ENCODE measurements at places on chromosomes 5 and 9.

DNA sequence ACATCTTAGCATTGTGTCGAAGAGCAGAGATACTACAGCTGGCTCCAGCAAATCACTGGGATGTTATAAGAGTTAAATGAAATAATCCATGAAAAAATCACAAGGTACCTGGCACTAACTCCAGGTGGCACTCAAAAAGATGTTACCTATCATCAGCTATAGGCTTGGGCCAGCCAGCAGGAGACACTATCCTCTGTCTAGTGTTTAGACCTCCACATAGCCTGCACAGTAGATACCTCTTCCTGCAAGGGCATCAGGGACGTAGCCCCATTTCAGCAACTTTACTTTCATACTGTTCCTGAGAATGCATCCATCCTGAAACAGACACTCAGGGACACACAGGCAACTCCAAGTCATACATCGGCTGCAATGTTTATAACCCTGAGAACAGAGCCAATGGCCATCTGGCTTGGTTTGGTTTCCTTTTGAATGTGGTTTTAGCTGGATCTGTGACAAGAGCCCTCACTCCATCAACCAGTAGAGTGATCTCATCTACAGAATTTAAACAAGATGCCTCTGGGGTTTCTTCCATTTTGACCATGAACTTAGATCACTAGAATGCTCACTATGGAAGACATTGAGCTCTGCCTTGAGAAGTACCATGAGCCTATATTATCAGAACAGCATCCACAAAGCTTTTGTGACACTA is 69.9 kb downstream of the TLE1 start:
- DNase-seq, result no peak

- DNase-seq, result no peak
These were observed 342.0 kb downstream of the MLLT3 start for GRCh38 chr9:20280330-20280729.

DNA sequence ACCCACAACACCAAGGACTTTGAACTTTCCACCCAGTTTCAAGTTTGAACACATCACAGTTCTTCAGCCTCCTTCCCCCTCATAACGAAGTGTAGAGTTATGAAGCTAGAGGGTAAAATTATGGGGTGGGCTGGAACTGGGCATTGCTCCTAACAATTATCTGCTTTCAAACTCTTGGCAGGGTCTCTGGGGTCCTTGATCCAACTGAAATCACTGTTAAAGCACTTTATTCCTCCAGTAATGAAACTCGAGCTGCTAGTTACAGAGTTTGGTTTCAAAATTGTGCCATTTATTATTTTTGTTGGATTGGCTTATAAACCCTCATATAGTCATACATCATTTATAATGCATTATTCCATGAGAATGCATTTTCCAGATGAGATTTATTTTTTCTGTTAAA is 158.5 kb downstream of the RGS3 start:
- no peak for DNase-seq

- DNase-seq, result no peak
These were observed 166.2 kb upstream of the KLF9 start for GRCh38 chr9:70580606-70581195.

- no peak for DNase-seq
These were observed 61.9 kb upstream of the RAPGEF1 start for GRCh38 chr9:131801810-131802209.

GRCh38 chr9:126081746-126082145 is 244.9 kb upstream of the MVB12B start:
- DNase-seq, result no peak

DNA sequence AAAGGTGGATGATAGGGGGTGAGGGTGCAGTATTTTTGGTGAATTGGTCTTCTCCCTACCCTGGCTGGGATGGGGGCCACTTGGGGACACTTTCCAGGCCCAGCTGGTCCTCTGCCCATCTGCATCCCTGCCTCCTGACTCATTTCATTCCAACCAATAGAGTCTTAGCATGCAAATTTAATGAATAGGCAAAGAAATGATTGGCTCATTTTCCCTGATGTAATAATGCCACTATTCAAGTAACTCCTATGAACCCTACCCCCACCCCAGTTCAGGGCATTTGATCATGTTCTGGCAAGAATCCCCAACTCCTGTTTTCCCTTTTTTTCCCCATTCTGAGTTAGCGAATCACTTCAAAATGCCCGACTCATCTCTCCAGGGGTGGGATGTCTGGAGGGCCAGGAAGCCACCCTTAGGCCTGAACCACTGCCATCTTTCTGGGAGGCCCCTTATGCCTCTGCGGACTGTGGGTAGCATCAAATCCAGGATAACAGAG is 56.7 kb downstream of the PCDH1 start:
- no peak for DNase-seq

- DNase-seq, result no peak
These were observed 29.6 kb downstream of the KCNIP1 start for GRCh38 chr5:170533383-170533782.

GRCh38 chr5:155729684-155730059 is 597.3 kb upstream of the SGCD start:
- no peak for DNase-seq

DNA sequence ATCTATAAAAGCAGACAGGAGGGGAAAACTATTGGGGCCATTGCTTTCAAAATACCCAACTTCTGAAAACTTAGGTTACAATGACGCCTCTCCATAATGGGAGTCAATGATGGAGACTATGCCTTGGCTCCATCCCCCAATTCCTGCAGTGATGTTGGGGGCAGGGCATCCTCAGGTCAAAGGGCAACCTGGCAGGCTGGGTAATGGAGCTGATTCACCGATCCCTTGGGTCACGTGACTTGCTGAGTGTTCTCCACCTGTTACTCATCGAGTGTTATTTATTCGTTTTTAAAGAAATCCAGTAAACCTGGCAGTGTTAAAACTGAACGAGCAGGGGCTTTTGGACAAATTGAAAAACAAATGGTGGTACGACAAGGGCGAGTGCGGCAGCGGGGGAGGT is 244.4 kb downstream of the FAM114A2 start:
- DNase-seq, result no peak

DNA sequence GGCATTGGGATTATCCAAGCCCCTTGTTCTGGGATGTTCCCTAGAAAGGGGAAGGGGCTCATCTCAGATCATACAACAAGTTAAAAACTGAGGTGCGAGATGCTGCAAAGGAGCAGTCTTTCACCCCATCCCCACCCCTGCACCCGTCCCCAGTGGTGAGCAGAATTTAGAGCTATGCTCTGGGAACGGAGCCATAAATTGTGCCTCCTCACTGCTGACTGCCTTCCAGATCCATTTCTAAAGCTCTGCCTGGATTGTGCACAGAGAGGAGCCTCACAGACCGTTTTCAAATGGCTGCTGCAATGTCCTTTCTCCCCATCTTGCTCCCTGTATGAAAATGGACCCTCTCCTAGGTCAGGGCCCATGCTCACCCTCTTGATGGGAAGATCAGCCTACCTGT is 8.3 kb downstream of the SLC25A48 start:
- DNase-seq, result no peak

- no peak for DNase-seq
These were observed 3.3 kb downstream of the SNAPC3 start for GRCh38 chr9:15426019-15426418.

- DNase-seq, result no peak
These were observed 1858.4 kb downstream of the EFNA5 start for GRCh38 chr5:105812304-105812703.

DNA sequence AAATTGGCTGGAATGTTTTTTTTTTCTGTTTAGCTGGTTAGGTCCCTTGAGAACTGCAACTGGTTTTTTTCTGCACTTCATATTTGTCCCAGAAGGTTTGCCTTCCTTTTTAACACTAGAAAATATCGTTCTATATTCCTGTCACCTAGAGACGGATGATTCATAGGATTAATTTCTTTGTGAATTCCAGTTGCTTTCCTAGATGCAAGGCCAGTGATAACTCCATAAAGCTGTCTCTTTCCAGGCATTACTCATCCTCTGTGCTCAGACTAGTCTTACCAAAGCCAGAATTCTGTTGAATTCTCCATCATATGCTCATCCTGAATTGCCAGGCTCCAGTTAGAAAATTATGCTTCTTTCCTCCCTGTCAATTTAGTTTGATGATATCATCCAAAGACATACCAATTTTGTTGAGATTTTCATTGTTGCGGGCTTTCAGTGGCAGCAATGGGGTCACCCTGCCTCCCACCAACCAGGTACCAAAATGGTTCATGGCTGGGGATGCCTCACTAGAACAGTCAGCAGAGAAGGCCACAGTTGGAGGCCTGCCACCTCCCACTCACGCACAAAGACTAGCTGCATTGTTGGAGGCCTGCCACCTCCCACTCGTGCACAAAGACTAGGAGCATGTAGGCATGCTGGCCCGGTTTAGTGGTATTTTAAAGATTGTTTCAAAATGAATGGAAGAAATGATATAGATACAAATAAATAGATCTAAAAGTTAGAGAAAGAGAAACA is 8.5 kb downstream of the BAAT start:
- no peak for DNase-seq

- no peak for DNase-seq
These were observed 60.0 kb downstream of the TMOD1 start for GRCh38 chr9:97561501-97561900.

GRCh38 chr9:127180457-127181314 is 58.3 kb upstream of the ANGPTL2 start:
- DNase-seq, result no peak

GRCh38 chr9:129278391-129279237 is 100.6 kb upstream of the IER5L start:
- no peak for DNase-seq

- no peak for DNase-seq
These were observed 165.3 kb downstream of the GAPVD1 start for GRCh38 chr9:125426926-125427325.

DNA sequence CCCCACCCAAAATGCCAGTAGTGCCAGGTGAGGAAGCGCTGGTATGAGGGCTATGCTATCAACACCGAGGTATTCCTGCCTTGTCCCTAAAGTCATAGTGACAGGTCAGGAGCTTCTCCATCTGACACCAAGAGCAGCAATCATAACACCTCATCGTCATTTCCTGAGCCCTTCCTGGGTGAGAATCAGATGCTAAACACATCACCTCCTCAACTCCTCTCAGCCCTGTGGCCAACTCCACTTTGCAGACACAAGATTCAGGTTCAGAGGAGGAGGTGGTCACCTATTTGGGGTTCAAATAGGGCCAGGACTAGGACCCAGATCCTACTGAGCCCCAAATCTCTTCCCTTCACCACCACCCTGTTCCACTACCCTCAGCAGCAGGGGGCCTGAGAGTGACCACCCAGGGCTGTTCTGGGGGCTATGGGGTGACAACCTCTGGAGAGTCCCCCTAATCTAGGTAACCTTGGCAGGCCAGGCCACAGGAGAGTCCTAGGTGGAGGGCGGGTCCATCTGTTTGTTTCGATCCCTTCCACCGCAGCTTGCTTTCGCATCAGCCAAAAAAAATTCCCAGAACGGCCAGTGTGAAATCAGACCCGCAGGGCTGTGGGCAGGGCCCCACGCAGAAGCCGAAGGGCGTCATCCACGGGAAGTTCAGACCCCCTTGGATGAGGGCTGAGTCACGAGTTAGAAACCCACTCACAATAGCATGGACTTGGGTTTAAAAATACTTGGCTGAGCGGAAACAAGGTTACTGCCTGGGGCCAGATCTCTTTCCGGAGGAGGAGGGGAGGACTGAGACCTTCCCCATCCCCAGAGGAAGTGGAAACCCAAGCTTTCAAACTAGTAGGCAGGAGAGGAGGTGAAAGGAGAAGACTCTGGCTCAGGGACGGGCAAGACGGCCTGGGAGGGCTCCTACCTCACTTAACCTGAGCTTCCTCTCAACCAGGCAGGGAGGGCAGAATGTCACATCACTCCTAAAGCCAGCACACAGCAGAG is 8.7 kb downstream of the STK10 start:
- no peak for DNase-seq

- no peak for DNase-seq
These were observed at the start of gene CCNJL for GRCh38 chr5:160312134-160312959. CCNJL (minus strand) TSS chr5:160312564; CDS start chr5:160311923, 641 bp downstream.

DNA sequence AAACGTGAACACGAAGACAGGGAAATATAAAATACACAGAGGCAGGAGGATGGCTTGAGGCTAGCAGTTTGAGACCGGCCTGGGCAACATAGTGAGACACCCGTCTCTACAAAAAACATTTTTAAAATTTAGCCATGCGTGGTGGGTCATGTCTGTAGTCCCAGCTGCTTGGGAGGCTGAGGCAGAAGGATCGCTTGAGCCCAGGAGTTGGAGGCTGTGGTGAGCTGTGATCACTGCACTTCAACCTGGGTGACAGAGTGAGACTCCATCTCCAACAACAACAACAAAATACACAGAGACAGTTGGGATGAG is 55.1 kb downstream of the SUSD1 start:
- DNase-seq, result no peak

DNA sequence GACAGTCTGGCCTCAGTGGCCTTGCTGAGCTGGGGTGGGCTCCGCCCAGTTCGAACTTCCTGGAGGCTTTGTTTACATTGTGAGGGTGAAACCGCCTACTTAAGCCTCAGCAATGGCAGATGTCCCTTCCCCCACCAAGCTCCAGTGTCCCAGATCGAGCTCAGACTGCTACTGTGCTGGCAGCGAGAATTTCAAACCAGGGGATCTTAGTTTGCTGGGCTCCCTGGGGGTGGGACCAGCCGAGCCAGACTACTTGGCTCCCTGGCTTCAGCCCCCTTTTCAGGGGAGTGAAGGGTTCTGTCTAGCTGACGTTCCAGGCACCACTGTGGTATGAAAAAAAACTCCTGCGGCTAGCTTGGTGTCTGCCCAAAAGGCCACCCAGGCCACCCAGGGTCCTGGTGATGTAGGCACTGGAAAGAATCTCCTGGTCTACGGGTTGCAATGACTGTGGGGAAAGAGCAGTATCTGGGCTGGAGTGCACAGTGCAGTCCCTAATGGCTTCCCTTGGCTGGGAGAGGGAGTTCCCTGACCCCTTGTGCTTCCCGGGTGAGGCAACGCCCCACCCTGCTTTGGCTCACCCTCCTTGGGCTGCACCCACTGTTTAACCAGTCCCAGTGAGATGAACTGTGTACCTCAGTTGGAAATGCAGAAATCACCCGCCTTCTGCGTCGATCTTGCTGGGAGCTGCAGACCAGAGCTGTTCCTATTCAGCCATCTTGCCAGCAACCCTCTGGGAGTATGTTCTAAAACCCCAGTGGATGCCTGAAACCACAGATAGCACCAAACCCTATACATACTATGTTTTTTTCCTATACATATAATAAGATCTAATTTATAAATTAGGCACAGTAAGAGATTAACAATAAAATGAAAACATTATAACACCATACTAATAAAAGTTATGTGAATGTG is 95.5 kb downstream of the TMEM161B start:
- DNase-seq, result no peak

GRCh38 chr5:69512740-69513260 is 20.2 kb downstream of the OCLN start:
- DNase-seq, result no peak

DNA sequence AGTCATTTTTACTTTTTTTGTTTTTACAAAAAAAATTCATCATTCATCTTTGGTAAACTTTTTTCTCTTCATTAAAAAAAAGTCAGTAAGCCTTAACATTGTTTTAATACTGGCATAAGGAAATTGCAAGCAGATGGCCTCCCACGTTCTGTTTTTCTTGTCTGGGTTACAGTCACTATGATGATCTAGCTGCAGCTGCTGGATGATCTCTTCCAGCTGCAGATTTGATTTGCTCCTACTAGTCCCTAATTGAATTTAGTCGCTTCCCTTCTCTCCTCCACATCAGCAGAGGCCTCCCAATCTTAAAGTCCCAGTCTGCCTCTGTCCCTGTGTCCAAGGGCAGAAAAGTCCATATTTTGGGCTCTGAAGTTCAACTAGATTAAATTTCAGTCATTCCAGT is 106.8 kb upstream of the PTGER4 start:
- no peak for DNase-seq
